ENCODE measurements at places on chromosomes 3 and 15. TPM values are rescaled to one million over a fixed set of nuclear protein-coding genes. Genes with fewer than 3 reads are reported as not detected.

The CDHR4 gene
- not detected for total RNA-seq

DNA sequence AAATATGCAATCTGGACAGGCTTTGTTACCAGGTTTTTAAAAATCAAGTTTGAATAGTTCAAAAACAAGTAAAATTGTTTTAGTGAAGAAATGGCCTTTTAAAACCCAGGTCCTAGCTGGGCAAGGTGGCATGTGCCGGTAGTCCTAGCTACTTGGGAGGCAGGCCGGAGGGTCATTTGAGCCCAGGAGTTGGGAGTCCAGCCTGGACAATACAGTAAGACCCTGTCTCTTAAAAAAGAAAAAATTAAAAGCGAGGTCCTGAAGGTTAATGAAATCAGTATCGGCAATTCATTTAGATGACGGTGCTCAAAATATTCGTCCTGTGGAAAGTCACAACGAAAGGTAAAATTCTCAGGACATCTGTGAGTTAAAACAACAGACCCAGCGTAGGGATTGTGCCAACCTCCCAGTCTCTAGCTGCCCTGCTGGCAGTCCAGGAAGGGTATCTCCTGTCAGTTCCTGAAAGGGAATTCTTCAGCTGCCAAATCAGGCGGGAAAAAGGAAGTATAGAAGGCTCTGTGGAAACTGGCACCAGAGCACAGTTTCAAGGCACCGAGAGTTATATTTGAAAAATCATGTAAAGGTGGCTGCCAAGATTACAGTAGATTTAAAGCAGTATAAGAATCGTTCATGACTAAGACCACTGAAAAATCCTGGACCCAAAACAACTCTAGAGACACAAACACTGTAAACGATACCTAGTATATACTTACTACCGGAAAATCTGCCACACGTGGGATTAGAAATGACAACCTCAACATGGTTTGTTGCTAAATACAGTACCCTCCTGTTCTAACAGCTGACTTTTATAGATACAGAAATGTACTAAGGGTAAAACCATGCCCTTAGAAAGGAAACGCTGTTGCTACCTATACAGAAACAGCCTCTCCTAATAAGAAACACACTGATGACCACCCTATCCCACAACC lies 1.2 kb upstream of the ABHD17C start:
- H3K27me3 ChIP-seq: peaks cover 20% of the 10 kb centered on the region
- H3K4me1 ChIP-seq: no peaks in the 10 kb centered on the region
- H3K36me3 ChIP-seq: no peaks in the 10 kb centered on the region
- no peak overlapping the region for H3K27ac ChIP-seq
- H3K4me3 ChIP-seq: peak overlapping the region; percentile 78

The GPR176 gene
- total RNA-seq: 5.6 TPM

DNA sequence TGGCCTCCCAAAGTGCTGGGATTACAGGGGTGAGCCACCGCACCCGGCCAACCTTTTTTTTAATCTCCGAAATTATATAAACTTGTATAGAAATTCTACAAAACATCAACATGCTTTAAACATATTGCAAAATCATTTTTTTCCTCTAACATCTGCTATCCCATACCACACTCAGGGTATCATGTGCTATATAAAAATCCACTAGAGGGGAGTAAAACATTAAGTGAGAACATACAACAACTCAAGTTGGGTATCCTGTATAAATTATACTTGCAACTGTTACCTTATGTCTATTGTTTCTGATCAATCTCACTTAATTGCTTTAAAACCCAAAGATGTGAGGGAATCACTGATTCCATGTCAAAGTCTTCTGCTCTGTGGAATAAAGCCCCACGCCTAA lies 71.9 kb upstream of the FBN1 start:
- no peak overlapping the region for H3K27ac ChIP-seq
- no peaks in the 10 kb centered on the region for H3K4me1 ChIP-seq

The CCDC39 gene
- not detected for total RNA-seq

The BSN gene
- total RNA-seq: 2.1 TPM
